ENCODE measurements at places on chromosomes 6 and 20. TPM values are rescaled to one million over a fixed set of nuclear protein-coding genes. Genes with fewer than 3 reads are reported as not detected.

C6orf141 gene
- 0.83 TPM for total RNA-seq

TPBG gene
- total RNA-seq = 0.35 TPM

PKIG gene
- total RNA-seq = 5.1 TPM

DNA sequence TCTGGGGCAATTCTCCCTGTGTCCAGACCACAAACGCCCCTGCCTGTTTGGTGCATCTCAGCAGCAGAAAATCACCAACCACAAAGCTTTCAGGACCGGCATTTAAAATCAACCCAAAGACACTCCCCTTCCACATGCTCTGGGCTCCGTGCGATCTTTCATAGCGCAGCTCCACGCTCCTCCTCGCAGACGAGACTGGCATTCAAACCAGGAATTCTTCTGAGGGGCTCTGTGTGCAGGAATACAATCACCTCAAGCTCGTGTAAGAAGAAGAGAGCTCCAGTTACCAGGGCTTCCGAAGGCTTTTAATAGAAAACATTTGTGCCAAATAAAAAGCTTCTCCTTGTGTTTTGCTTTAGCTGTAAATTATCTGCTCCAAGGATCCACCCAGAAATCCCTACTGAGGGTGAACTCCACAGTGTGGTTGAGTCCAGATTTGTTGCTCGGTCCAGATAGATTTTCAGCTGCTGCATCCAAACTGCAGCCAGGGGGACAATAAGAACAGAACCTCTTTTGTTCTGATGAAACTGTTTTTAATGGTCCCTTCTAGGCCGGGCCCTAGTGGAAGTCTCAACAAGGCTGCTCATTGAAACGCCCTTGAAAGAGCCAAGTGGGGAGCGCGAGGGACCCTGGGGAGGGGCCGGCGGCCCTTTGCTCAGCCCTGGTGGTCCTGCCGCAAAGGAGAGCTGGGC is 16.4 kb upstream of the BMP7 start:
- no peak overlapping the region for H3K4me3 ChIP-seq
- no peak for DNase-seq
- no peak overlapping the region for H3K27ac ChIP-seq
- no peaks in the 10 kb centered on the region for H3K4me1 ChIP-seq

OLIG3 gene
- total RNA-seq = not detected

DNA sequence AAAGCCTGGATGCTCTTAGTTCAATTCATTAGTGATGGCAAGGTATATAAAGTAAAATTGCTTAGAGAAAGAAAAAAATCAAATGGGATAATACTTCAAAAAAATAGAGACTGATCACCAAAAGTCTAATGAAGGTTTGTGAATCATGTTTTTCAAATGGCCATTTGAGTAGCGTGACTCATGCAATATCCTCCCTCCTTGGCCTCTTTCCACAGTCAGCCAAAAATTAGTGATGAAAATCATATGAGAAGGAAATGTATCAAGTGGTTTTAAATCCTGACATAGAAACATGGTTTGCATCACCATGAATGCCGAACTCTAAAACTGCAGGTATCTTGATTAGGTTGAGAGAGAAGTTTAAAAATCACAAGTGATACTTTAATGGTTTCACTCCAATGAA is 1.2 kb upstream of the COL19A1 start:
- no peak for DNase-seq
- H3K27ac ChIP-seq = no peak overlapping the region
- no peak overlapping the region for H3K4me3 ChIP-seq
- H3K4me1 ChIP-seq = peaks cover 13% of the 10 kb centered on the region

- peaks cover 15% of the 10 kb centered on the region for H3K36me3 ChIP-seq
- no peak for DNase-seq
- peaks cover 13% of the 10 kb centered on the region for H3K27me3 ChIP-seq
- no peak overlapping the region for H3K4me3 ChIP-seq
Measured at GRCh38 chr6:127475135-127475822, 16.1 kb upstream of the KIAA0408 start.

GRCh38 chr6:159450815-159451465 is 242.1 kb downstream of the SOD2 start:
- no peaks in the 10 kb centered on the region for H3K36me3 ChIP-seq
- peaks cover 17% of the 10 kb centered on the region for H3K27me3 ChIP-seq
- no peaks in the 10 kb centered on the region for H3K4me1 ChIP-seq

DNA sequence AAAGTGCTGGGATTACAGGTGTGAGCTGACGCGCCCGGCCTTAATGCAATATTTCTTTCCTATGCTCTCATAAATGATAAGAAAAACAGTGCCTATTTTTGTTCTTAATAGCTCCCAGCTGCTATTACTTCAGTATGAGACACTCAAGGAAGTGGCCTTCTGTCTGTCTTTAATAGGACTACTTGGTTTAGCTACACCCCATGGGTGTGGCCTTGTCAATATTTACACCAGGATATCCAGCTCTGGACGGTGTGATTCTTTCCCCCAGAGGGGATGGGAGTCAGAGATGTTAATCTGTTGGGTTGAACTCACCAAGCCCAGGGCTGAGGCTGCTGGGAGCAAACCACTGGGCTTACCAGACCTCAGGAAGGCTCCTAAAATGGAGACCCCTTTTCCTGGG is 134.2 kb downstream of the CEP57L1 start:
- no peak overlapping the region for H3K4me3 ChIP-seq
- no peaks in the 10 kb centered on the region for H3K36me3 ChIP-seq
- H3K4me1 ChIP-seq = peaks cover 8% of the 10 kb centered on the region
- no peak for DNase-seq
- no peak overlapping the region for H3K27ac ChIP-seq
- peaks cover 2% of the 10 kb centered on the region for H3K27me3 ChIP-seq

RBM24 gene
- total RNA-seq = not detected

- no peak for DNase-seq
- no peaks in the 10 kb centered on the region for H3K27me3 ChIP-seq
- peaks cover 86% of the 10 kb centered on the region for H3K4me1 ChIP-seq
- H3K27ac ChIP-seq = peak overlapping the region; percentile 46
- peaks cover 23% of the 10 kb centered on the region for H3K36me3 ChIP-seq
Measured at GRCh38 chr6:53310771-53311585, 37.8 kb downstream of the ELOVL5 start.

- H3K27me3 ChIP-seq = peaks cover 2% of the 10 kb centered on the region
- no peak overlapping the region for H3K4me3 ChIP-seq
Measured at GRCh38 chr6:41708856-41709255, 26.6 kb downstream of the TFEB start.

DNA sequence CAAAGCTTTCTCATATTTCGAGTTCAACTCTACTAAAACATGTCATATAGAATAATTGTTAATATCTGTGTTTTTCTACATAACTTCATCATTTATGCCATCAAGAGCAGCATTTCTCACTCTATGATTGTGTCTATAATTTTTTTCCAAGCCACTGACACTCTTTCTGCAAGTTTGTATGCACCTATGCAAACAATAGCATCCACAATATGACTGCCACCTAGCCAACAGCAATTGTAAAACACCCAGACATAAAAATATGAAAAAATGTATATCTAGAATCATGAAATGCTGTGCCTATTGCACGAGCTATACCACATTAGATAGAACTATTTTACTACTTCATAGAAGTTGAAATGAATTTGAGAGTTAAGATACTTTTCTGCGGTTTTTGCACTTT is 286.5 kb upstream of the MARCKS start:
- no peak overlapping the region for H3K4me3 ChIP-seq
- H3K27ac ChIP-seq = no peak overlapping the region
- no peaks in the 10 kb centered on the region for H3K27me3 ChIP-seq
- no peaks in the 10 kb centered on the region for H3K36me3 ChIP-seq
- H3K4me1 ChIP-seq = no peaks in the 10 kb centered on the region
- DNase-seq = no peak

AVP gene
- not detected for total RNA-seq

DNA sequence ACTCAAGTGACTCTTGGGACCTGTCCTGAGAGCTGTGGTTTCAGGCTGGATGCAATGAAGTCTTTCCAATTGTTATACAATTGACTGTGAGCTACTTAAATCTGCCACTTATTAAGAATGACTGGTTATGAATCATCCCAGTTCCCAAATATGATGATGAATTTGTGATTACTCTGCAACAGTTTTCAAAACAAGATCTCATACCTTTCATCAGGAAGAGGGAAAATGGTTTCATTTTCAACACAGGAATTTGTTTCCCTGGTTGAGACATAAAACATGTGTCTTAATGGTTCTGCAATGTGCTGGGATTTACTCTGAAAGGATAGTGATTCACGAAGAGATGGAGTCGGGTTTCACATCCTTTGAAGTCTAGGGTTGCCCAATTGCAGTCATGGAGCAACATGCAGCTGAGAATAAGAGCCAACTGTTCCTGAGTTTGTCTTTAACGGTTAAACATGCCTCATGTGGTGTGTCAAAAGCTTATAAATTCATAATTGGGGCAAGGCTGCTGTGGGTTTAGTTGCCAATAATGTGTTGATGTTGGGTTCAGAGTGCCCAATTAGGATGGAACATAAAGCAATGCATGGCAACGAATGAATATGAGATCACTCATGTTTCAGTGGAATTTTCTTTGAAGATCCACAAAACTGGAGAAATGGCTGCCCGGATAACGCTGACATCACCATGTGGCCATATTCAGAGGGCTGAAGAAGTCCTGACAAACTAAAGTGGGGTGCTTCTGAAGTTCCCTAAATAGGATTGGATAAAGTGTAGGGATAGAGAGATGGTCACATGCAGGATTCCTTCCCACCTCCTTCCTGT is 41.0 kb downstream of the CYP24A1 start:
- H3K27me3 ChIP-seq = no peaks in the 10 kb centered on the region
- no peaks in the 10 kb centered on the region for H3K4me1 ChIP-seq
- H3K27ac ChIP-seq = no peak overlapping the region
- no peak overlapping the region for H3K4me3 ChIP-seq

SLC22A2 gene
- total RNA-seq = not detected

PRIM2 gene
- 37.7 TPM for total RNA-seq

GRCh38 chr20:8536262-8536618 is 404.2 kb downstream of the PLCB1 start:
- no peaks in the 10 kb centered on the region for H3K4me1 ChIP-seq
- DNase-seq = no peak
- no peaks in the 10 kb centered on the region for H3K27me3 ChIP-seq

SIRPG gene
- 82.6 TPM for total RNA-seq

BCAS1 gene
- not detected for total RNA-seq

- H3K36me3 ChIP-seq = peaks cover 12% of the 10 kb centered on the region
- H3K4me1 ChIP-seq = peaks cover 18% of the 10 kb centered on the region
- no peak overlapping the region for H3K27ac ChIP-seq
- H3K27me3 ChIP-seq = no peaks in the 10 kb centered on the region
- H3K4me3 ChIP-seq = no peak overlapping the region
- DNase-seq = no peak
Measured at GRCh38 chr6:157521362-157522335, 140.7 kb downstream of the ZDHHC14 start.

FOXC1 gene
- not detected for total RNA-seq

GRCh38 chr6:34154668-34155447 is 9.0 kb upstream of the GRM4 start:
- no peak overlapping the region for H3K27ac ChIP-seq
- H3K4me1 ChIP-seq = no peaks in the 10 kb centered on the region

- DNase-seq = no peak
- H3K4me3 ChIP-seq = no peak overlapping the region
- peaks cover 74% of the 10 kb centered on the region for H3K36me3 ChIP-seq
- H3K4me1 ChIP-seq = peaks cover 36% of the 10 kb centered on the region
- no peaks in the 10 kb centered on the region for H3K27me3 ChIP-seq
Measured at GRCh38 chr6:118905851-118906250, 11.9 kb downstream of the ASF1A start.

DNA sequence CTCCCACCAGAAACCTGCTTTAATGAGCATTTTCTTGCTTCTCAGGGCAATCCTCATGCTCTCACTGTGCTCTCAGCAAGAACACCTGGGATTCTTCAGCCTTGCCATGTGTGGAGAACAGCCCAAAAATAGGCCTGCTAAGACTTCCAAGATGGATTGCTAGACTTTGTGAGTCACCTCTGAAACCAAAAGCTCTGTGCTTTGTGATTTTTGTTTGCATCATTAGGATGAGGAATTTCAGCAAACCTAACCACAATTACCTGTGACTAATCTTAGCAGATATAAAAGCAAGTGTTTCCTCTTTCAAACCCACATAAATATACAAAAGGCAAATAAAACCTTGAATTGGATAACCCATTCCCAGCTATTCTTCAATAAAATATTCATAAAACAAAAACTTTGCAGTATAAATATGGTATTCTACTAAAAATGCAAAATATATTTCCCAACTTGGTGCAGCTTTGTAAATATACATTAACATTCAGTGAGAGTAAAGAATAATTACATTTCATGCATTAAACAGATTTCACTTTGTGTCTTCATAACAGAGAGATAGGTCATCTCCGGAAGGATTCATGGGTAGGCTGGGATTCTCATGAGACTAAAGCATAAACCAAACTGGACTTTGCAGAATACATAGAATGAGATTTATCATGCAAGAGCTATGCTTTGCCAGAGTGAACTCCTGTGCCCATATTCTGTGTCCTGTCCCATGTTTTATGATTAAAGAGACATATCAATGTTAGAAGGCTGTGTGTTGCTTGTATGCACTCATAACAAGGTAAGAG is 33.5 kb downstream of the TPBG start:
- H3K36me3 ChIP-seq = no peaks in the 10 kb centered on the region
- no peak overlapping the region for H3K27ac ChIP-seq
- no peak overlapping the region for H3K4me3 ChIP-seq

- no peak overlapping the region for H3K4me3 ChIP-seq
- DNase-seq = no peak
- no peak overlapping the region for H3K27ac ChIP-seq
Measured at GRCh38 chr20:46767127-46767761, 57.8 kb downstream of the SLC2A10 start.

DNA sequence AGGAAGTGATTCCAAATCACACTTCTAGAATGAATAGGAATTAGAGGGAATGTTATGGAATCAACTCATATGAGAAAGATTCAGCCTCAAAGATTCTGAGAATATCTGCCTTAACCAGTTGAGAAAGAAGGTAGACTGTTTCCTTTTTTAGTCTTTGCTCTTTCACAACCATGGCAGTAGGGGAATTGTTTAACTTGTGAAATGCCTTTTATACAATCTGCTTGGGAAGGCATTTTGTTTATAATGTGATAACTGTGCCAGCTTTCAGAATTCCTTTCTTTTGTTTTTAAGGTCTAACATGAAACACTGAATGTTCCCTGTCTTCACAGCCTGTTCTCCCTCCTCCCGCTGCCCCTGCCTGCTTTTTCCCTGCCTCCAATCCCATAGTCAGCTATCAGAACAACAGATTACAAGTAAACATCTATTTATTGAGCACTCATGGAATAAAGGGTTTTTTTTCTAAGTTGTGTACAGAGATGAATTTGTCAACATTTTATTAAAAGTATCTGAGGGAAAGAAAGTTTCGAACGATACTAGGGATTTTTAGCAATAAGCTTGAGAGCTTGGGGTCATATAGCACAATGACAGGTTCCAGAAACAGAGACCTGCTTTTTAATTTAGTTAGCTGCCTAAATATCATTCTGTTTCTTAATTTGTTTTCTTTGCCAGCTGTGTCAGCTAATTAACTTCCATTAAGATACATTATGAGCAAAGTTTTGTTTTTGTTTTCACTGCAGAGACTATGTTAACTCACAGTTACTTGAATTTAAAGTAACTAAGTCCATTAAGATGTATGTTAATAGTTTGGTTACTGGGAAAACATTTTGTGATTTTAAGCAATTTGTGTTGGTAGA is 28.3 kb upstream of the FBXO30 start:
- H3K4me3 ChIP-seq = no peak overlapping the region
- no peaks in the 10 kb centered on the region for H3K36me3 ChIP-seq
- H3K27me3 ChIP-seq = no peaks in the 10 kb centered on the region
